ENCODE measurements at places on chromosomes 5 and 9. TPM values are rescaled to one million over a fixed set of nuclear protein-coding genes. Genes with fewer than 3 reads are reported as not detected.

- DNase-seq: no peak
These were observed 108.1 kb upstream of the FBXL7 start for GRCh38 chr5:15391704-15392397.

DNA sequence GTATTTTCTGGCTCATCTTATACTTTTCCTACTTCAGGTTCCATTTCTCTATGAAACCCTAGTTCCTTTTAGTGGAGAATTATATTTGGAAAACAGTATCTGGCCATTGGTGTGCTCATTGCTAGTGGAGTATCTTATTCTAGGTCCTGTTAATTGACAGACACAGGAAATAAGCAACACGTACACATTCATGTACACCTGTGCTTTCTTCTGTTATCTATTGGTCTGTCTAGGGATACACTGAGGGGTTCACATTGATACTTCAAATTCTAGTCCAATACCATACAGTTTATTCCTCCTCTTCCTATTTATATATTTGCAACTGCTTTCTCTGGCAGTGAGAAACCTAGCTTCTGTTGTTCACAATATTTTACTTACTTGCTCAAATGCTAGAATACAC is 110.2 kb downstream of the FER start:
- no peak for DNase-seq

DNA sequence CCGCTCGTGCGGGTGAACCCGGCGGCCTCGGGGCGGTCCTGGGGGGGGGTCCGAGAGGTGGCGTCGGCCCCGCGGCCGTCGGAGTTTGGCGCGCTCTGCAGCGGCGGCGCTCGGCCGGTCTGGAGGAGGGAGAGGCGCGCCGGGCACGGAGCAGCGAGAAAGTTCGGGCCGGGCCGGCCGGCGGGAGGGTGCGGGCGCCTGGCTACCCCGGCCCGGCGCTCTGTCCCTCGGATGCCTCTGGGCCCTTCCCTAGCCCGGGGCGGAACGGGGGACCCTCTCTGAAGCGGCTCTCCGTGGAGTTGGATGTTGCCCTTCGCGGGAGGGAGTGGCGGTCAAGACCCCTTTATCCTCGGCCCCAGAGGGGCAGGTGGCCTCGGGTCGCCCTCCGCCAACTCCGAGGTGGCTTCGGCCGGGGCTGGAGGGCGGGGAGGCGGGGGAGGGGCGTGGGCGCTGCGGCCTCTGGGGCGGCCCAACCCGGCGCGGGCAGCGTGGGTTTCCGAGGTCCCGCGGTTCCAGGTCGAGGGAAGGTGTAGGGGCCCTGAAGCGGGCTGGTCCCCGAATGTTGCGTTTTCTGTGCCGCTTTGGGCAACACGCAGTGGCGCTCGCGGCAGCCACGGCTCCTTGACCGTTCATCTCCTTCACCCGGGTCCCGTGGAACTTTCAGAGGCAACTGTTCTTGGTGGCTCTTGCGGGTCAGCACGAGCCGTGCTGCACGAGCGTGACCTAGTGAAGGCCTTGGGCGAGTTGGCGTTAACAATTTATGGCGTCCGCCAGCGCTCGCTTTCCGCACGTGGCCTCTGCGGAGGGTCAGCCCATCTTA is 290.5 kb downstream of the DOCK8 start:
- no peak for DNase-seq

DNA sequence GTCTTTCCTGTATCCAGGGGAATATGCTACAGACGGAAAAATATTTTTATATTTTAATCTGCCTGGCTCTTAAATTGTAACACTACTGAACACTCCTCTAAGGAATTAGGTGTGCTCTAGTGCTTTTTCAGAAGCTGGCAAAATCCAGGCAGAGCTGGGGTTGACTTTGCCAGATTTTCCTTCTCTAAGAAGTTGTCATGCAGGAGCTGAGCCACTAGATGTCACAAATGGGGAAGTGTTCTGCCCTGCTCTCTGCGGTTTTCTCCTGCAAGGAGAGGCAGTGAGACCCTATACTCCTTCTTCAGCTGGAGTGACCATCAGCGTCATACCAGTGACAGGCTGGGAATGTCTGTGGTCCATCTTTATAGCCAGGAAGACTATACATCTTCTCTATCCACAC is 112.5 kb downstream of the HAPLN1 start:
- DNase-seq: peak; percentile 33

GRCh38 chr5:142235870-142236672 is 88.8 kb downstream of the SPRY4 start:
- no peak for DNase-seq

- no peak for DNase-seq
These were observed 24.0 kb downstream of the DCTN4 start for GRCh38 chr5:150734579-150735384.

DNA sequence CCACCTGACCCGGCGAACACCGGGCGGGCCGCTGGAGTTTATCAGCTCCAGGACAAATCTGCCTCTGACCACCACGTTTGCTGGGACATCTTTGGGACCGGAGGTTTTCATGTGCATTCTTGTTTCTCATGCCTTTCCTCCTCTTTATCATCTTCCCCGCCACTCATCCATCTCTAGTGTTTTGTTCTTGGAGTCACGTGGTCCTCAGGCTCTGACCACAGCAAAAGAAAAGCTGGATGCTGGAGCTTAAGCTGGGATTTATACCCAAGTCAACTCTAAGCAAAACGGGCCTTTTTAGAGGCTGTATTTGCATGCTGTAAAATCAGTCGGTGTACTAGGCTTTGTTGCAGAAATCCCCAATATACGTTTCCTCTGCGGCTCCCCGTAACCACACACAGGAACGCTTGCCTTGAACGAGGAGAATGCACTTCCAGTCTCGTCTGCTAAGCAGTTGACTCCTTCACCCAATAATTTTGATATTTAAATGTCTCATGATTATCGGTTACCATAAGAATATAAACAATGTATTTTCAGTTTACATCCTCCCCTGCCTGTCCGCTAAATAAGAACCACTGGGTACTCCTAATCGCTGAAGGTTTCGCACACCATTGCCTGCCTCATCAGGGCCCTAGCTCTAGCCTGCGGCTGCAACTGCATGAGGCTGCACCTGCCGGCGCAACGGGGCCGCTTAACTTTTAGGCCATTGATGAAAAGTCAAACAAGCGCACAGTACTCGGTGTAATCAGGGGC is 560 bp upstream of the NDUFS6 start:
- DNase-seq: peak; percentile 27

Gene NTRK2
- polyA plus RNA-seq: 105 TPM

Gene CBY3
- 0.30 TPM for polyA plus RNA-seq

Gene FIBCD1
- polyA plus RNA-seq: 0.08 TPM

Gene TAF11L14
- polyA plus RNA-seq: not detected

Gene PSD2
- polyA plus RNA-seq: 2.2 TPM

Data from left kidney (tissue), 8 donors.